ENCODE measurements at places on chromosomes 16 and 17.

- DNase-seq = no peak
Measured at GRCh38 chr16:77977339-77977738, 45.0 kb upstream of the CLEC3A start.

GRCh38 chr17:15513058-15513791 lies 45.8 kb upstream of the CDRT4 start:
- DNase-seq = no peak

DNA sequence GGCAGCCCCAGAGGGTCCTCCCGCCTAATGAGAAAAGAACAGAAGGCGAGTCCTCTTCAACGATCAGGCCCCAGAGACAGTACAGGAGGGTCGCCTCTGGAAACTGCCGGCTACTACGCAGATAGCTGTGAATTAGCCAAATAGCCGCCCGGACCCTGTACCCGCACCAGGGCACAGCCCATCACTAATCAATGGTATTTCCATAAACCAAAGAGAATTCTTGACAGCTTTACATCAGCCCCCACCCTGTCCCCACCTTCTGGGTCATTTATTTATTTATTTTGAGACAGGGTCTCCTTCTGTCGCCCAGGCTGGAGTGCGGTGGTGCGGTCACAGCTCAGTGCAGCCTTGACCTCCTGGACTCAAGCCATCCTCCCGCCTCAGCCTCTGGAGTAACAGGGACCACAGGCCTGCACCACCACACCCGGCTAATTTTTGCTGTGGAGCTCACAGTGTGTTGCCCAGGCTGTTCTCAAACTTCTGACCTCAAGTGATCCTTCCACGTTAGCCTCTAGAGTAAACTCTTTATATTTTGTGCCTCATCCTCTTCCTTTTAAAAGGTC lies 805 bp upstream of the CLCN7 start:
- DNase-seq = no peak

GRCh38 chr17:79655672-79656290 lies 44.9 kb upstream of the RBFOX3 start:
- no peak for DNase-seq

- DNase-seq = no peak
Measured at GRCh38 chr16:71528257-71528656, 2.0 kb downstream of the CHST4 start.

DNA sequence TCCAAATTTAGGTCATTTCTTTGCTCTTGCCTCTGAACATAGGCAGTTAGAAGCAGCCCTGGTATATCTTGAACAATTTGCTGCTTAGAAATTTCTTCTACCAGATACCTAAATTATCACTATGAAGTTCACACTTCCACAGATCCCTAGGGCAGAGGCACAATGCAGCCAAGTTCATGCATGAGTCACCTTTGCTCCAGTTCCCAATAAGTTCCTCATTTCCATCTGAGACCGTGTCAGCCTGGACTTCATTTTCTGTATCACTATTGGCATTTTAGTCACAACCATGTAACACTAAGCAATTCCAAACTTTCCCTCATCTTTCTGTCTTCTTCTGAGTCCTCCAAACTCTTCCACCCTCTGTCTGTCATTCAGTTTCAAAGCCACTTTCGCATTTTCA lies 45.0 kb downstream of the KCNJ16 start:
- DNase-seq = no peak

GRCh38 chr17:17224137-17224536 lies 12.8 kb downstream of the FLCN start:
- DNase-seq = no peak

- DNase-seq = no peak
Measured at GRCh38 chr16:80507538-80507937, 33.3 kb upstream of the DYNLRB2 start.

DNA sequence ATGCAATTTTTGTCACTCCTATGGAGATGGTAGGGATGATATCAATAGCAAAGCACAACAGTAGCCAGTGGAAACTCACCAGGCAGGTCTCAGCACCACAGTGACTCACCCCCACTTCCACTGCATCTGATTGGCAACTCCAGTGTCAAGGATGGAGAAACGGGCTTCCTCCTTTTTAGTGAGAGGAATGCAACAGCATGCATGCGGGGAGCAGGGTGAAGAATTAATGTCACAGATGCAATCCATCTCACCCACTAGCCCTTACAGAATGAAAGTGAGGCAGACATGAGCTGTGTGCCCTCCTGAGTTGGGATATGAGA lies 467.0 kb upstream of the C16orf82 start:
- no peak for DNase-seq

DNA sequence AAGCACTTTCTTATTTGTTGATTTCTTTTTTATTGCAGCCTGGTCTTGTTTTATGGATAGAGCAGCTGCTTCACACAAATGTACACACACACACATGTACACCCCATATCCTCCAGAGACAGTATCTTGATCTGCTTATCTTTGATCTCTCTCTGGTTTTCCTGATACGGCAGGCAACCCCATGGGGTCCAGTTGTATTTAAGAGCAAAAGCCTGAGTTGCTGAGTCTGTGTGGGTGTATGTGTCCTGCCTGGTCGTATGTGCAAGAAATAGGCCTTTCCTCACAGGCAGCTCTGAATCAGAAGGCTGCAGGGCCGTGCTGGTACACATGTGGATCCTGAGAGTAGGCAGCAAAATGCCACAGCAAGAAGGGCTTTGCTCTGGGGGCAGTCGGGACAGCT lies 14.6 kb upstream of the LGALS9 start:
- DNase-seq = no peak

GRCh38 chr17:57396511-57396921 lies 140.2 kb downstream of the MSI2 start:
- DNase-seq = no peak

GRCh38 chr17:33730131-33730530 lies 437.0 kb upstream of the ASIC2 start:
- DNase-seq = no peak

DNA sequence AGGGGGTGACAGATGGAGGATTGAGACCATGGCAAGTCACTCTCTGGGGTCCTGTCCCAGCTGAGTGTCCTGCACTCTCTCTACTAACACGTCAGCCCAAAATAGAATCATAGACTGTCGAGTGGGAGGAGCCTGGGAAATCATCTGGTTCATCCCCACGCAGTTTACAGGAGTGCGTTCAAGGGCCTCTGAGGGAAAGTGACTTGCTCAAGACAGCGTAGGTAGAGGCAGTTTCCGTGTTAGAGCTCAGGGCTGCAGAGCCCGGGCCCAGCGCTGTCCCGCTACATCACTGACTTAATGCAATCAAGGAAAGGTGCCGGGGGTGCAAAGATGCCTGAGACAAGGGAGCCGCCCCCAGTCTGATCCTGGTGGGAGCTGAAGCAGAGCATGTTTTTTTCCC lies 10.3 kb downstream of the GSG1L2 start:
- no peak for DNase-seq

GRCh38 chr17:3675886-3676285 lies 7.3 kb downstream of the EMC6 start:
- DNase-seq = no peak
